ENCODE measurements at places on chromosomes 6 and 20.

DNA sequence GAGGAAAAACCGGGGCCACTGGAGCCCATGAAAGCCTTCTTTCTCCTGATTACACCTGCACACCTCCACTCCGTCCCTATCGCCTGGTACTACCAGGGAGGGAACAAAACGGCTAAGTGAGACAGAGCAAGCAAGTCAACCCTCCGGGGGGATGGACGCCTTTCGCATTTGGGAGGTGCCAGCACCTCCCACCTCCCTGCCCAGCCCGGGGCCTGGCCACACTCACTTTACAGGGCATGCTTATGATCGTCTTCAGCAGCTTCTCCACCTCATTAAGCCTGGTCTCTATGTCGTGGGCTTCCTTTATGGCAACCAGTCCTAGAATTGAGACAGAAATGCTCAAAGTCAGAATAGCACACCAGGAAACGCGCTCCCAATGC, 13.7 kb downstream of the PXDC1 start:
- DNase-seq: no peak

- no peak for DNase-seq
These were observed 2.8 kb upstream of the MC3R start for GRCh38 chr20:56245761-56246160.

DNA sequence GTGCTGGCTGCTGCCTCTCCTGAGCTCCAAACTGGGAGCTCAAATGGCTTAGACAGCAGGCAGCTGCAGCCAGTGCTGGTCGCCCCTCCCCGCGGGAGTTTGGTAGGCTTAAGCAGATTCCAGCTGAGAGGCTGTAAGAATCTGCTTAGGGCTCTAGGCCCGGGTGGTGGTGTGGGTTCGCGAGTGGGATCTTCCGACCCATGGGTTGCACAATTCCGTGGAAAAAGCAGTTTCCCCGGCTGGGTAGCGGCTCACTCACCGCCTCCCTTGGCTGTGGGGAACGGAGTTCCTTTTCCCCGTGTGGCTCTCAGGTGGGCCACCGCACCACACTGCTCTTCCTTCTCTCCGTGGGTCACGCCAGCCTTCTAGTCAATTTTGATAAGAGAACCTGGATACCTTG, 232.5 kb downstream of the PKHD1 start:
- no peak for DNase-seq

DNA sequence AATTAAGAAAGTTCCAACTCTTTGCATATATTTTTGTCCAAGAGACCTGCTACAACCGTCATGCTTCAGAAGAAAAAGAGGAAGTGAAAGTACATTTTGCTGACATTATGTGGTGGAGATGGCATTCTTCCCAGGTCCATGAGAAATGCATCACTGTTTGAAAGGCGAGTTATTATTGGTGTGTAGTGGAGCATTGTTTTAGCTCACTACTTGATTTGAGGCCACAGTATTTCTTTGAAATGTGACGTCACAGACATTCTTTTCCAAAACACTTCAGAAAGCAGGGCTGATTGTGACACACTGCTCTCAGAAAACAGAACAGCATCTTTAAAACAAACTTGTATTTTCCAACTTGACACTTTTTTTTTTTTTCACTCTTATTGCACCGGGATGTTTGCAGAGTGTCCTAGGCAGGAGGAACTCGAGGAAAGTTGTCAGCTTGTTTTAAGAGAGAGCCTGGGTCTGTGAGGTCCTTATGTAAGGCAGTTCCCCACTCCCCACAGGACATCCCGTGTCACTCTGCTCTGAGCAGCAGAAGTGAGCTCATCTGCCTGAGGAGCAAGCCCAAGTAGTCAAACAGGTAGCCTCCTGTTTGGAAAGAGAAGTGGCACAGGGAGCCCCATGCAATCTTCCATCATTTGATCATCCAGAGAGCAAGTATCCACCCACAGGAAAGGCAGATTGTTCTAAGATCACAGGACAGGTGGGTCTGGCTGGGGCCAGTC, 1.1 kb downstream of the SPTLC3 start:
- DNase-seq: no peak
